ENCODE measurements at places on chromosomes 7 and 10.

- DNase-seq = no peak
These were observed 22.0 kb upstream of the LIPF start for GRCh38 chr10:88642209-88642608.

DNA sequence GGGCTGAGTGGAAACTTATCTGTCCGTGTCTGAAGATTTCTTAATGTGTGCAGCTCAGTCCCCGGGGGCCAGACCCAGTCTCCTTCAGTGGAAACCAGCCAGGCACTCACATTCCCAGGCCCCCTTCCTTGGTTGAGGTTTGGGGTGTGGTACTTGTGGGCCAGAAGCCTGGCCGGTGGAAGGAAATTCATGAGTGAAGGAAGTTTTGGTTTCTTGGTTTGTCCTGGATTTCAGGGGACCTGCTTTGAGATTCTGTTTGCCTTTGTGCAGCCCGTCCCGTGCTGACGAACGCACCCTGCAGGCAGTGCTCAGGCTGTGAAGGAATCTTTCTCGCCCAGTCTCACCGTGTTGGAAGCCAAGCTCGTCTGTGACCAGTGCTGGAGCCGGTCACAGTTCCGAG, 2.9 kb downstream of the INPP5A start:
- DNase-seq = peak; percentile 31

DNA sequence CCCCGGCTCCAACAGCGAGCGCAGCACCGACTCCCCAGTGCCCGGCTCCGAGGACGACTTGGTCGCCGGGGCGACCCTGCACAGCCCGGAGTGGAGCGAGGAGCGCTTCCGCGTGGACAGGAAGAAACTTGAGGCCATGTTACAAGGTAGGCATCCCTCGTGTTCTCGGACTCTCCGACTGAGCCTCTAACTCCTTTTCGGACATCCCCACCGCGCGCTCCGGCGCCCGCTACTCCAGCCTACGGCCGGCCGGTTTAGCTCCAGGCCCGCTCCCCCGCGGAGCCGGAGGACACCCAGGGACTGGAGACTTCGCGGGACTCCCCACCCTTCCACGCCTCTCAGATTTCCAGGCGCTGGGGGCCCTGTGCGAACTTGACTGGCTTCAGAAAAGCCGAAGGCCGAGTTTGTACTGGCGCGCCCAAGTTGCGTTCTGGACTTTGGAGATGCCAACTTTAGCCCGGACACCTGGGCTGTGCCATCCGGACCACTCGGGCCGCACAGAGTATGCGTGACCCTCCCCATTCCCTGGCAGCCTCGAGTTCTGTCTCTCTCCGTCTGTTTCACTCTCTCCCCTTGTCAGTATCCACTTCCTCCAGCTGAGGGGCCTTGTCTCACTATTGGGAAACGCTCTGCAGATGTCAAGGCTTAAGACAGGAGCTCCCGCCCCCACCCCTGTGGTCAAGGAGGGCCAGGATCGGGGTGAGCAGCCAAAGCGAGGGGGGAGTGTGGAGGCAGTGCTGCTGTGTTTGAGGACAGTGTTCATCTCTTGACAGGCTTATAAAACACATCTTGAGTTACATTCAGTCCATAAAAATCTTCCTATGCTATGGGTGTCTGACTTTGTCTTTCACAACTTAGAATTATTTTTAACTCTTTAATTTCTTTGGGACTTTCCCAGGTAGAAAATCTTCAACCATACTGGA, 777 bp downstream of the BICC1 start:
- no peak for DNase-seq

GRCh38 chr10:70466951-70467350, 11.6 kb upstream of the PALD1 start:
- DNase-seq = no peak

DNA sequence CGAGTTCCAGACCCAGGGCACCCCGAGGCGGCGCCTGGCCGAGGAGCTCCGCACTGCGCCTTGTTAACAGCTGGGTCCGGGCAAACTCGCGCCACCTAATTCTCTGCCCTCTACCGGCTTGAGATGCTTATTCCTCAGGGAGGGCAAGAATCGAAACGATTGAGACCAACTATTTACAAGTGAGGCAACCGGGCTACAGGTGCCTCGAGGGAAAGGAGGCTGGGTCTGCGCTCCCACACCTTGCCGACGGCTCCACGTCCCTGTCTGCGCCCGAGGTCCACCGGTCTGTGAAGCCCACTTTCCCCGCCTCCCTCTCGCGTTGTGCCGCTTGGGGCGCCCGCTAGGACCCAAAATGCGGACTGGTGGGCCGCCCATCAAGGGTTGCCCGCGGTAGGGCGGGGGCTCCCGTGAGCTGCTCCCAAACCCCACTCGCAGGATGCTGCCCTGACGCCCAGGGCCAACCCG, 527 bp downstream of the AKR1B1 start:
- DNase-seq = no peak

- no peak for DNase-seq
These were observed 160.4 kb downstream of the CAMK1D start for GRCh38 chr10:12509794-12510100.

DNA sequence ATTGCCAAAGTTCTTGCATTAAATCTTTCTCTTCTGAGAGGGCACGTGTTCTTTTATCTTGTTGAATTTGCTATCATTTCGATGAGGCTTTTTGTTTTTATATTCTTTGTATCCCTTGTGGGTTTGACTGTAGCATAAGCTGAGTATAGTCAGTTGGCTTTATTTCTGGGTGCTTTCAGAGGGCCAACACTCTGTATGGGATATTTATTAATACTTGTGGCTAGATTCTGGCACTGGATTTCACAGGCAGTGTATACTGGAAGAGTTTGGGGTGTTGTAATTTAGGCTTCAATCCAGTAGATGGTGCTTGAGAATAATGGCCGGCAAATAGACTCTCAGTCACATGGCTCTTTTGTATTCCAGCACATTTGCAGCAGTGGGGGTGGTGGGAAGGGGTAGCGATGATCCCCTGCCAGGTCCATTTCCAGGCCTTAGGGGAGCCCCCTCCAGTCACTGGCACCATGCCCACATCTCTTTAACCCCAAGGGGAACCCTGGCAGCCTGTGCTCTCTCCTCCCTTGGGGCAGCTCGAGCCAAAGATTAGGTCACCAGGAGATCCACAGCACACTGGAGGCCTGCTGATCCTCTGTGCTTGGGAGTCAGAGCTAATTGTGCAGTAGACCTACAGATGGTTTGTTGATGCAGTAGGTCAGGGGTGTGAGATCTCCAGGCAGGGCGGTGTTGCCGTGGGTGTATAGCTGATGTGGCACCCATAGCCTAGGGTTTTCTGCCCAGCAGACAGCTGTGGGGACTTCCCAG, 81.8 kb downstream of the PTPN20 start:
- no peak for DNase-seq

- DNase-seq = no peak
These were observed 123.7 kb upstream of the ASAH2 start for GRCh38 chr10:50375051-50375452.

- no peak for DNase-seq
These were observed 1.7 kb downstream of the CACNA2D1 start for GRCh38 chr7:82441669-82442478.

DNA sequence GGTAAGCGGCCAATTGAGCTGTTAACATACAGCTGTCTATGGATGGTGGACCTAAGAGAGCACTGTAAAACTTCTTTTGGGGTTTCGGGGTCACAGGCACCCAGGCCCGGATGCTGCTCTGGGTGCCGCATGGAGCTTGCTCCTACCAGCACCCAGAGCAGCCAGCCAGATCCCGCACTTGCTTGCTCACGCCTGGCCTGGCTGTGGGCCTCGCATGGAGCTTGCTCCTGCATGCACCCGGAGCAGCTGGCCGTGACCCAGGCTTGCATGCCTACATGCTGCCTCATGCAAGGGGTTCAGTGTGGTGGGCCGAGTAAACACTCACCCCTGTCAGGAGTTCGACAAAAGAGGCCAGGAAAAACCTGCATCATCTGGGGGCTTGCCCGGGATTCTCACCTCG, 896.9 kb downstream of the SORCS1 start:
- no peak for DNase-seq

DNA sequence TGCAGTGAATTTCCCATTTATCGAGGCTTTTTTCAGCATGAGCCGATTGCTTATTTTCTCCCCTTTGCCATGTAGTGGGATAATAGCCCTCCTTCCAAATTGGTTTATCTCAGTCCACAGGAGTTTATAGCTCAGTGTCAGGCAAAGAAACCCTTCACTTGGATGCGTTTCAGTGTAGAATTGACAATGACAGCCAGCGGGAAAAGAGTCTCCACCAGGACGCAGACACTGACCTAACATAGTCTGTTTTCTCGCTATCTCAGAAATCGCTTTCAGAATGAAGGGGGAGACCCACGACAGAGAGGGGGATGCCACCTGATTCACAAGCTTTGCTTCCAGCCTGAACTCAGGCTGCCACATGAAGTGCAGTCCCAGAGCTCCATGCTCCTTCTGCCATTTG, 43.5 kb upstream of the TCERG1L start:
- DNase-seq = no peak

GRCh38 chr7:128113839-128114238, 82.6 kb upstream of the LRRC4 start:
- no peak for DNase-seq

- no peak for DNase-seq
These were observed 141.9 kb upstream of the KLF14 start for GRCh38 chr7:130875901-130876300.

GRCh38 chr7:18754766-18755165, 259.2 kb downstream of the HDAC9 start:
- DNase-seq = no peak

DNA sequence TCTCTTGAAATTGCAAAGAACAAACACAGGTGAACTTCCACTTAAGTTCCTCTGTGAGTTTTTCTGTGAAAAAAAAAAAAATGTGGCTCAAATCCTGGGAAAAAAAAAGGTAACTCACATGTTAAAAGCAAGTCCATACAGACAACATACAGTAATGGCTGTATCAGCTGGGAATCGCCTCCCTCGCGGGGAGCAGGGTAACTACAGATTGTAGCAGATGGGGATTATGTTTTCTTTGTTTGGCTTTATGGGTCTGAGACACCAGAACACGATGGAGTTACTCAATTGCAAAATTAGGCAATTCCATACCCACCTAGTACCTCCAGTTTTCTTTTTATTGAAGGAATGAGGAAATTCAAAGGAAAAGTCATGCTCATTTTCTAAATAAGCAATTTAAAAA, 42.3 kb downstream of the FEZF1 start:
- DNase-seq = no peak

GRCh38 chr7:45978010-45978681, 57.1 kb upstream of the IGFBP3 start:
- no peak for DNase-seq

DNA sequence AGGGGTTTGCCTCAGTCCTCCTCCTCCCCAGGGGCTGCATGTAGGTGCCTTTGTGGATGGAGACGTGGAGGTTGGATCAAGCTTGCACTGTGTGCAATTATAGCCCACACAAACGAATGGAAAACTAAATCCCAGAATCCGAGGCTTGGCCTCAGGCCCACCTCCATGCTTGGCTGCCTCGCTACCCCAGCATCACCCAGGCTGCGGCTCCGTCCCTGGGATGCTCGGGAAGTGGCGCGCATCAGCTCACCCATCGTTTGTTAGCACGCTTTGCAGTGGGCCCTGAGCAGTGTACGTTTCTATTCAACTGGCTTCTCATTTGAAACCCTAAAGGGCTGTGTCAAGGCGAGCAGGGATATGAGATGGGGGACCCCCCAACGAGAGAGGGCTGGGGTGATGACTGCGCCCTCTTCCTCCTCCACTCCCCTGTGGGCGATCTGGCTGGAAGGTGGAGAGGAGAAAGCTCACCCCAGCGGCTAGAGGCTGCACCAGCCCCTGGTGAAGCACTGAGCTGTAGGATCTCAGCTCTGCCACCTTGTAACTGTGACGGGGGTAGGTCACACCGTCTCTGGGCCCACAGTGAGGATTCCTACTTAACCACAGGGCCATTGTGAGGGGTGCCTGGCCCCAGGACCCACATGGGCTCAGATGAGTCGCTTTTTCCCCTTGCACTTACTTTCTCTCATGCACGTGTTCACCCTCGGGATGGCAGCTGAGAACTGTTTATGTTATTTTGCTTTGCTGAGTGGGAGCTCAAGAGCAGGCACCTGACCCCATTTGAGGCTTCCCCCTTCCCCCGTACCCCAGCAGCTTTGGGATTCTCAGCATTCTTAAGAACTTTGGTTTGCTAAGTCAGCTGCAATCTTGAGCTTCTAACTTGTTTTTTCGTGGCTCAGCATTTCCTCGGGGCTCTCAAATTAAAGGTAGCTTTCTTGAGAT, 12.7 kb upstream of the BTBD16 start:
- DNase-seq = no peak

GRCh38 chr7:47326220-47326619, 255.7 kb downstream of the TNS3 start:
- DNase-seq = no peak

GRCh38 chr10:92181575-92181974, 109.3 kb downstream of the CPEB3 start:
- no peak for DNase-seq

DNA sequence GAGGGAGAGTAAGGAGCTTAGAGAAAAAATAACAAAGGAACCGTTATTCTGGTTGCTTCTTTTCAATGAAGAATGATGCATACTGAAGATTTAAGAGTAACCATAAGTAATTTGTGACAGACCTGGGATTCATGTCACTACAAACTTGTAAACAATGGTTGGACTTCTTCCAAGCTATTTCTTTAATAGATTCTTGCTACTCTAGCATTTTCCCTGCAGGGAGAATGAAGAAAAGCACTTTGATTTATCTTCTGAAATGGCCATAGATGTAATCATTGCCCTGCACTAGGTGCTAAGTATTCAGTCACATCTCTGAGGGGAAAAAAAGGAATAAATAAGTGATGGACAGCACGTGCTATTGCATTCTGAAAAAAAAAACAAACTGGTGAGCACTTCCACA, 606.6 kb upstream of the LRRN3 start:
- DNase-seq = no peak

- DNase-seq = no peak
These were observed 8.1 kb upstream of the OLAH start for GRCh38 chr10:15035385-15036301.

GRCh38 chr7:69537691-69538090, 60.6 kb upstream of the AUTS2 start:
- DNase-seq = no peak

GRCh38 chr7:45089341-45089891, 647 bp upstream of the NACAD start:
- DNase-seq = no peak

GRCh38 chr7:147069771-147070170, 953.2 kb downstream of the CNTNAP2 start:
- no peak for DNase-seq

GRCh38 chr10:25493122-25493893, 318.5 kb downstream of the GPR158 start:
- DNase-seq = no peak

DNA sequence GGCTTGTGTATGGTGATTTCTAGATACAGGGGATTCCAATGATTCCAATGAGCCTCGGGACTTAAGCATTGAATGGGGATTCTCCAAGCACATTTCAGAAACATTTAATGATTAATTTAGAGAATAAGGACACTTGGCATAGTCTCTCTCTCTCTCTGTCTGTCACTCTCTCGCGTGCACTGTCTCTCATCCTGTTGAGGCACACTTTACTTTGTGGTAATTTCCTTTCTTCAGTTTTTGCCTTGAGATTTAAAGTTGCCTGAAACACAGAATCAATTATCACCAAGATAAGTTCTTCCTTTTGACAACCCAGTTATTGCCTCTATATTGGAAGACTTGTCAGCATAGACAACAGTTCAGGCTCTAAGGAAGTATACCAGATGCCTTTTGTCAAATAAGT, 131.6 kb downstream of the ARID5B start:
- DNase-seq = no peak
